ENCODE measurements at places on chromosomes 4 and X.

DNA sequence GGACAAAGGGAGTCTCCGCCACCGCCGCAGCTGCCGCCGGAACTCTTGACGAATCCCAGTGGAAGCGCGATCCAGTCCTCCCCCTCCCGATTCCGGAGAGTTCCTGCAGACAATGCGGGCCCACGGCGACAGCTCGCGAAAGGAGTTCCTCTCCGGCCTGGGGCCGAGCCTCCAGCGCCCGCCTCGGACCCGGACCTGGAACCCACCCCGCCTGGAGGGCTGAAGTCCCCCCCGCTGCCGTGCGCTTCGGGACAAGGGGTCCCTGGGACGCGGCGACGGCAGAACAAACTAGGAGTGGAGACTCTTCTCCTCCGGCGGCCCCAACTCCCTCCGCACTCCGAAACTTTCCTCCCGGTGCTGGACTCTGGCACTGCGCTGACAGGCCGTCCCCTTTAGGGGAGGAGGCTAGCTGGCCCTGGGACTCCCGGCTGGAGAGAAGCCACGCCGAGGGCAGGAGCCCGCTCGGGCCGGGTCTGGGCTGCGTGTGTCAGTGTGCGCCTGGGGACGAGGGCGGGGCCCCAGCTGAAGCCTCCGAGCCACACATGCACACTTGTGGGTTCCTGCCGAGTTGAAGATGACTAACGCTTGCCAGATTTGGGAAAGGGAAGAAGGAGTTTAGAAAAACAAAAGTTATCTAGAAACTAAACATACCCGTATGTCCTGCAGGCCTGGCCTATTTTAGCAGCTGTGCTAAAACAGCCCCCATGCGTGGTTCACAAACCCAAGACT is at the start of gene ANTXR2:
TSS of gene ANTXR2 (minus strand) at position 486 of the 729 bp plus-strand sequence. CDS start 669 bp downstream, outside the sequence.
- peak; percentile 68 for DNase-seq

DNA sequence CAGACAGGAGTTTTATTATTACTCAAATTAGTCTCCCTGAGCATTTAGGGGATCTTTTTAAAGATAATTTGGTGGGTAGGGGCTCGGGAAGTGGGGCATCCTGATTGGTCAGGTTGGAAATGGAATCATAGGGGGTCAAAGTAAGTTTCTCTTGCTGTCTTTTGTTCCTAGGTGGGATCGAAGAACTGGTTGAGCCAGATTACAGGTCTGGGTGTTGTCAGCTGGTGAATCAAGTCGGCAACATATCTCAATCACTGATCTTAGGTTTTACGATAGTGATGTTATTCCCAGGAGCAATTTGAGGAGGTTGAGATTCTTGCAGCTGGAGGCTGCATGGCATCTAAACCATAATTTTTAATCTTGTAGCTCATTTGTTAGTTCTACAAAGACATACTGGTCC is 629.5 kb upstream of the AMOT start:
- no peak for DNase-seq

- DNase-seq, result no peak
Measured at GRCh38 chr4:44157611-44158277, 290.9 kb downstream of the KCTD8 start.

DNA sequence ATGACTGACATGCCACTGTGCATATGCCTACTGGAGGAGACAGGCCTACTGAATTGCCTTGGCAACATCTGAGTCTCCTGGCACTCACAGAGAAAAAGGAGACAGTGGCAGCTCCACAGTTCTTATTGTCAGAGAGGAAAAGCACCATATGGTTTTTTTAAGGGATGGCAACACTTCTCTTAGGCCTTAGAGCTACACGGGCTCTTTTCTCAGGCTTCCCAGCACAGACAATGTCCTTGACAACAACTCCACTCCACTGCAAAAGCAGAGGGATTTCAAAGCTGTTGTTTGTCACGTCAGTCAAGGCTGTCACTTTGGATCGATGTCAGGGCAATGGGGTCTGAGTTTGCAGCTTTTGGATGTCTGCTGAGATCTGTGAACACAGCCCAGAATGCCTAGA is 4.7 kb upstream of the CLCN4 start:
- no peak for DNase-seq

DNA sequence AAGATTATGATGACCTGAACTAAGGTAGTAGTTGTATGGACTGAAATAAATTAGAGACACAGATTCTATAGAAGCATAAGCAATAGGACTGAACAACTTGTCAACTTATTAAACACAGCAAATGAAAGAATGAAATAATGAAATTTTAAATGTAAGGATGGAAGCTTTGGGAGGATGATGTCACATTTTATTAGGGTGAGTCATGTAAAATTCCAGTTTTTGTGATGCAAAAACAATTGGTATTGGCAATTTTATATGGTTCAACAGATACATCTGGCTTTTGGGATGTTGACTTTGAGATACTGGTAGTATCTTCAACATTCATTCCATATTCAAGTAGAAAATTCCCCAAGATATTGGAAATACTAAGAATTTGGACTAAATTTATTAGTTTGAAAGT is 72.7 kb upstream of the IL15 start:
- no peak for DNase-seq

GRCh38 chr4:139943277-139943676 is 210.7 kb downstream of the MAML3 start:
- no peak for DNase-seq

DNA sequence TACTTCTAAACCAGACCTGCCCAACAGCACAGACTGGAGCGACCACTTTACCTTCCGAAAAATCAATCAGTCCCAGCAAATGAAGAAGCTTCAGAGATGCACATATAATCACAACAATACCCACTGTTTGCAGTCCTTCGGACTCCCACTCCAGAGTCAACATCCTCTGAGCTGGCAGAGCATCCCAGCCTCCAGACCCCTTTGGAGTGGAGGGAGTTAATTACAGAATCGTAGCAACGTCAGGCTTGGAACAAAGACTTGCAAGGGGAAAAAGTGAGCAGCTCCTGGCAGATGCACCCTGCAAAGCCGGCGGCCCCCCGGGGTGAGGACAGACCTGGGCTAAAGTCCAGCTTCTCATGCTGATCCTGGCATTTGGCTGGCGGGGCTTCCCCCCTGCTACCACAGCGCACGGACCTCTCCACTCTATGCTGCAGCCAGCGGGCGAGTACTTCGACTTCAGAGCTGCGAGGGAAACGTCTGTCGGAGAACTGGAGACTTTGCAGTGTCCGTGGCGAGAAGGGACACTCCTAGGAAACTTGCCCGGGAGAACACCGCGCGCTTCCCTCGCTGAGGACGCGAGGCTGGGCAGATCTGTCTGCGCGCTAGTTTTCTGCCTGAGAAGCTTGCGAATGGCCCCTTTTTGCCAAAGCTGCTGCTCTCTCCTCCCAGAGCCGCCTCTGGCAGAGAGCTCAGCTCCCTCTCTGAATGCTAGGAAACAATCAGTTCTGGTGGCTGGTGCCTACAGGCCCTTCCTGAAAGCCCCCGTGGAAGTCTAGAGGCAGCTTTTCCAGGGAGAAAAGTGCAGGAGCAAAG is 283.7 kb downstream of the PACRGL start:
- no peak for DNase-seq

GRCh38 chrX:19661961-19662360 is 146.7 kb upstream of the MAP3K15 start:
- DNase-seq, result no peak

- DNase-seq, result no peak
Measured at GRCh38 chr4:7180938-7181337, 11.4 kb upstream of the SORCS2 start.

DNA sequence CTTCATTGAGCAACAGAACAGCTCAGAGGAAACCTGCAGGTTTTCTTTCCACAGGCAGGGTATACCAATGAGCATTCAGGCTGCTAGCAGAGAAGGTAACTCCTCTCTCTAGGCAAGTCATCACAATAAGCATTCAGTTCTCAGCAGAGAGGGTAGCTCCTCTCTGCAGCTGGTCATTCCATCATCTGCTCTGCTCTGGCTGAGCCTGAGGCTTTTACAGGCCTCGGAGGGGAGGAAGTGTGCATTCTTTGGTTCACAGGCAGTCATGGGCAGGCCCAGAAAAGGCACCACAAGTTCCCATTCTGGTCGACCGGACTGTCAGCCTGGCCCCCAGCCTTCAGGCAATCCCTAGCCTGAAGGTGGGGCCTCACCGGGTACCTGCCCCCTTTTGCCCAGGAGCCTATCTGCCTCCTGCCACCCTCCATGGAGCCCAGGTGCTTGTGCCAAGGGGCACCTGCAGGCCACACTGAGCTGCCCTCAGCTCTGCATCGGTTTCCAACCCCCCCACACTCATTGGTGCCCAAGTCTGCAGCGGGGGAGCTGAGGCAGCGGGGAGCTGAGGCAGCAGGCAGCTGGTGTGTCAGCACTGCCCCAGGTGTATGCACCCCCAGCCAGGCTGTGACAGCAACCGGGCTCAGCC is 83.1 kb downstream of the PRDM5 start:
- no peak for DNase-seq

DNA sequence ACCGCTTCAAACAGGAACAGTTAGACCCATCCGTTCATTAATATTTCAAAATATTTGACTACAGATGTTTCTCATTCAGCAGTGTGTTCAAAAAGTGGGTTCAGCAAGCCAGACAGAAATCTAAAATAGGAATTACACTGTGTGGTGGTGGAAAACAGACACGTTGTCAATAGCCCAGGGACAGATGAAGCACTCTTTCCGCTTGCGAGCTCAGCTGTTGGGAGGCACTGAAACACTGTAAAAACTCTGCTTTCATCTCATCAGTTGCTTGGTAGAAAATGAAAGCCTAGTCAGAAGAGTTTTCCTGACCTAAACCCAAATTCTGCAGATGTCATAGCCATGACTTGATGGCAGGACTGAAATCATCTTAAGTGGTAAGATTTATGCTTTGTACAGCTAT is 38.5 kb downstream of the LRP2BP start:
- no peak for DNase-seq

DNA sequence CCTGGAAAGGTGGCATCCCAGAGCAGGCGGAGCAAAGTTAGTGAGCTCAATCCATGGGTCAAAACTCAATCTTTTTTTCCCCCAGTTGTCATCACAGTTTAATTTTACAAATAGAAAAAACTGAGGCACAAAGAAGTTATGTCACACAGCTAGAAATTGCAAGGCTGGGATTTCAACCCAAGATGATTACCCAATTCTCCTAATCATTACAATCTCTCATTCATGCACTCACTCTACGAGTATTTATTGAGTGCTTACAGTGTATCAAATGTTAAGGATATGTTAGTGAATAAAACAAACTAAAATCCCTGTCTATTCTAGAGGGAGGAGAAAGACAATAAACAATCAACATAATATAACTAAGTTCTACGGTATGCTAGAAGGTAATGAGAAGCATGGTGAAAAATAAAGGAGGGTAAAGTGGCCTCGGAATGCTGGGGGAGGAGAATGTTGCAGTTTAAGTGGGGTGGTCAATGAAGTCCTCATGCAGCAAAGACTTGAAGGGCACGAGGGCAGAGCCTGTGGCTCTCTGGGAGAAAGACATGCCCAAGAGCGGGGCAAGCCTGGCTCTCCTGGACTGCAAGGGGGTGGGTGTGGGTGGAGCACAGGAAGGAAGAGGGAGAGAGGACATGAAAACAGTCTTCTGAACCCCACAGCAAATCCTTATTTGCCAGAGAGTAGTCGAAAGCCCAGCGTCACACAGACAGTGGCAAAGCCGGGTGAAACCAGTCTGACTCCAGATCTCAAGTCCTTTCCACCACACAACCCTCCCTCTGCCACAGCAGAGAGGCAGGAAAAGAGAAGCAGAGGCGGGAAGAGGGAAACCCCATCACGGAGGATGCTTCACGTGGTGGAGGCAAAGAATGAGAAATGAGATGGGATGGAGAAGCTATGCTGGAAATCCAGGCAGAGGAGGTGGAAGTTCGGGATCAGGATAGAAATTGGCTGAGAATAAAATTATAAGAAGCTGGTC is 48.3 kb downstream of the RAB33B start:
- DNase-seq, result no peak

DNA sequence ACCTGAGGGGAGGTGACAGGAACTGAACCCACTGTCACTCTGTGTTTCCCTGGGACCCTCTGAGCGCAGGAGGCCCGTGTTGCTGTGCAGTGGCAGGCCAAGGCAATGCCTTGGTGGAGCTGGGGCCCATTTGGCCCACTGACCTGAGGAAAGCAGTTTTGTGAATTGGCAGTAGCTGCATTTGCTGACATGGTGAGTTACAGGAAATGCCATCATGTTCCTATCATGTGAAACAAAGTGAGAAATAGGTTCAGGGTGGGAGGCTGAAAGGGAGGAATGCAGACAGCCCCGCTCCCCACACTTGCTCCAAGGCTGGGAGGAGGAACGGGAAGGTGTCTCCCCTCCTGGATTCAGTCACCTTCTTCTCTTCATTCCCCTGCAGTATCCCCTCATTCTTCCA is 146.1 kb downstream of the PTTG2 start:
- DNase-seq, result no peak

- DNase-seq, result peak; percentile 59
Measured at GRCh38 chr4:121462660-121463261, 81.9 kb upstream of the QRFPR start.

DNA sequence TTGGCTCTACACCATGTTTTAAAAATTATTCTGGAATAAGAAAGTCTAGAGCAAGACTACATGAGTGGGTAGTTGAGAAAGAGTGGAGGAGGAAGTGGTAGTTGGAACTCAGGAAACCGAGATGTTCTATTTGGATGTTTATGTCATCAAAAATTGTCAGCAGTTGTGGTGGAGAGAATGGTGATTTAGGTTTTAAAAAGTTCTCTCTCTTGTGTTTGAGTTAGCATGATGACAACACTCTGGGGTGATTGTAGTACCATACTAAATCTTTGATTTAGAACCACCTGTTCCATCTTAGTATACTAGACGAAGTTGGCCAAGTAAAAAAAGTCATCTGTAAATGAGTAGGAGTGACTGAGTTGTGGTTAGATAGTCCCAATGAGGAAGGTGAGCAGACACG is 40.7 kb downstream of the KLHL2 start:
- DNase-seq, result no peak

- DNase-seq, result no peak
Measured at GRCh38 chr4:124025428-124025827, 628.8 kb downstream of the SPRY1 start.

DNA sequence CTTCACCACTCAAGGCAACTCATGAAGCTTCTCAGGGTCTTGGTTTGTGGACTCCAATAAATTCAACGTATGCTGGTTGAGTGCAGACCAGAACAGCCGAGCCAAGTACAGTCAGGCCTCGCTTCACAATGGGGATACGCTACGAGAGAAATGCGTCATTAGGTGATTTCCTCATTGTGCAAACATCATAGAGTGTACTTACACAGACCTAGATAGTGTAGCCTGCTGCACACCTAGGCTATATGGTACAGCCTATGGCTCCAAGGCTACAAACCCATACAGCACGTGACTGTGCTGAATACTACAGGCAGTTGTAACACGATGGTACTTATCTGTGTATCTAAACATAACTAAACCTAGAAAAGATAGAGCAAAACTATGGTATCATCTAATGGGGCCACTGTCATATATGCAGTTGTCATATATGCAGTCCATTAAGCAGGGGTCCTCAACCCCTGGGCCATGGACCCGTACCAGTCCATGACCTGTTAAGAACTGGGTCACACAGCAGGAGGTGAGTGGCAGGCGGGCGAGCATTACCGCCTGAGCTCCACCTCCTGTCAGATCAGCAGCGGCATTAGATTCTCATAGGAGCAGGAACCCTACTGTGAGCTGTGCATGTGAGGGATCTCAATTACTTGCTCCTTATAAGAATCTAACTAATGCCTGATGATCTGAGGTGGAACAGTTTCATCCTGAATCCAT is 31.5 kb downstream of the RTL5 start:
- no peak for DNase-seq

- DNase-seq, result no peak
Measured at GRCh38 chr4:163495900-163496299, 1.4 kb downstream of the TMA16 start.

Measured in activated CD4-positive, alpha-beta T cell treated with anti-CD3 and anti-CD28 coated beads, Interleukin-2, amount 10 ng/mL, durations not matched to agents 7 days and 5 days (primary cell).